Stromal cell of bone marrow (primary cell): ENCODE measurements at places on chromosomes 4 and X.

GRCh38 chrX:130100180-130100579, 10.1 kb downstream of the ELF4 start:
- peak; percentile 90 for DNase-seq

DNA sequence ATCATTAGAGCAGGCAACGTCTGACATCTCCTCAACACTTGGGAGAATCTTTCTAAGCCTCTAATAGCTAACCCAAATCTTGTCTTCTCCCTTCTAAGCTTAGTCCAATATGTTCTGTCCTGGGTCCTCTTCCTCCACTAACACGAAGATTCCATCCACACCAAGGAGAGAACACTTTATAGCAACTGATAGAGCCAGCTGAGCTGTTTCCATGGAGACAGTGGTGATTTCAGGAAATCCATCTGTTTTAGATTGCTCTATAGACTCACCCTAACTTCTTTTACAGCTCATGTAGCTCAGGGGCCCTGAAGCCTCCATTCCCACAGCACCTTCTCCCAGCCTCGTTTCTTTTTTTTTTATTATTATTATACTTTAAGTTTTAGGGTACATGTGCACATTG, 37.4 kb downstream of the SCD5 start:
- DNase-seq = no peak

- no peak for DNase-seq
These were observed 2.8 kb downstream of the SH3D19 start for GRCh38 chr4:151322570-151322969.

- no peak for DNase-seq
These were observed 300.7 kb upstream of the CXXC4 start for GRCh38 chr4:104795264-104795939.

- no peak for DNase-seq
These were observed 215.4 kb downstream of the IL1RAPL1 start for GRCh38 chrX:28802625-28803024.
